AML-193 (cell line): ENCODE measurements at places on chromosomes 13 and 19.

DNA sequence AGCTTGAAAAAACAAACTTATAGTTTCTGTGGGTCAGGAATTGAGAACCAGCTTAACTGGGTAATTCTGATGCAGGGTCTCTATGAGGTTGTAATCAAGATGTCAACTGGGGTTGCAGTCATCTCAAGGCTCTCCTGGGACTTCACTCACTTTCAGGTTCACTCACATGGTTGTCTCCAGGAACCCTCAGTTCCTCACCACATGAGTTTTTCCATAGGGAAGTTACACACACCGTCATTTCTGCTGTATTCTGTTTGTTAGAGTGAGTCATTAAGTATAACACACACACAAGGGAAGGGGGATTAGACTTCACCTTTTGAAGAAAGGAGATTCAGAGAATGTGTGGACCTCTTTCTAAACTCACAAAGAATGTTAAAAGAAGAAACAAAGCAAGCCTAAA, 34.9 kb upstream of the MLNR start:
- no peak for DNase-seq

DNA sequence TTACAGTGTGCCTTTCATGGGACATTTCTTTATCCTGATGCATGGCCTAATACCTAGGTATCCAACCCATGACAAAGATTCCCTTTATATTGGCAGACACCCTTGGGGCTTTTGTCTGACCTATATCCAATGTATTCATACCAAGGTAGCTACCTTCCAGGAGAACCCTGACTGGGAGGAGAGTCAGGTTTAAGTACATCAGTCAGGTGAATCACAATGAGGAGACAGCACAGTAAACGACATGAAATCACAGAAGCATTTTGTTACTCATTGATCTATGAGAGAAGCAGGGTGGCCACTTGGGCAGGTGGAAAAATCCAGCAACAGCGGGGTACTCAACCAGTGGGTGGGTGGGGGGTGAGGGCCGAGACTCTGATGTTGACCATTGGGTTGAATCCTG, 527.4 kb upstream of the ATXN8OS start:
- DNase-seq = no peak

- peak; percentile 26 for DNase-seq
Observed at GRCh38 chr19:18109733-18110608, 12.4 kb downstream of the MAST3 start.

DNA sequence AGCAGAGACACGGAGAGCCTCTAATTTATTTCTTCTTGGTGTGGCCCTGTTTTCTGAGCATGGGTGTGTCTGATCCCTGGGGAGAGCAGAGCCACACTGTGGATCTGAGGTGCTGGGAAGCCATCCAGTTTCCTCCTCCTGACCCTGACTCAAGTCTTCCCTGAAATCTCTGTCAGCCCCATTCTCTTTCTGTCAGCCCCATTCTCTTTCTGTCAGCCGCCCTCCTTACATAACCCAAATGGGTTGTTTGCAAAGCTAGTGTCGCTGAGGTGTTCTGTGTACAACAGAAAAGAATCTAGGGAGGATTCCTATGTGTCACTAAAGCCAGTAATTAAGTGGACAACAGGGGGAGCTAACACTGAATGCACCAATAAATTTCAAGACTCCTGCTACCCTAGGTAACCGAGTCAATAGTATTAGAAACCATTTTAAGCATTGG, 50.2 kb downstream of the LRCH1 start:
- peak; percentile 35 for DNase-seq

- DNase-seq = no peak
Observed at GRCh38 chr19:17296976-17297375, 6.2 kb downstream of the ABHD8 start.

DNA sequence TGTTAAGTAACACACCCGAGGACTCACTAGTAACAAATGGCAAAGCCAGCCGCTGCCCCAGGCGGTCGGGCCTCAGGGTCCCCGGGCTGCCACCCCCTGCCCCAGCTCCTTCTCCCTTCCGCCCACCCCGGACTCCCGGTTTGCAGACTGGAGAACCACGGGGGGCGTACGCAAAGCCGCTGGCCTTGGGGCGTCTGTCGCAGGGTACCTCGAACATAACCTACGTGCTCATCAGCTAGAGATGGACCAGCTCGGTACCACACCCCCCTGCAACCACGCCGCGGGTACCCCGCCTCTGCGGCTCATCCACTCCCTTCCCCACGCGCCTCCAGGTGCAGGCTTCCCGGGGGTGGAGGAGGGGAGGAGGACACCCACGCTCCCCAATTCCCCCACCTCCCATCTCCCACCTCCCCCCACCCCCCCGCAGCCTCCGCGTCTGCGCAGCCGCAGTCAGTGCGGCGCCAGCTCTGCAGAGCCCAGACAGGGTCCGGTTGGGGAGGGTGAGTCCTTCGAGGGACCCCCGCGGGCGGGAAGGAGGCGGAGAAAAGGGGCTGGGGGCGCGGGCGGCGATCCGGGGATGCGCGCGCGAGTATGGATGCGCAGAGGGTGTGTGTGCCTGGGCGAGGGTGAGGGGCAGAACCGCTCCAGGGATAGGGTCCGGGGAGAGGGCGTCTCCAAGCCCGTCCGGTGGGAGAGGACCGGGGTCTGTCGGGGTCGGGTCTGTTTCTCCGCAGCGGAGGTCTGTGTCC, at the start of gene SMIM17:
TSS of gene SMIM17 (plus strand) at position 449 of the 749 bp plus-strand sequence. CDS start 2,509 bp downstream, outside the sequence.
- no peak for DNase-seq

DNA sequence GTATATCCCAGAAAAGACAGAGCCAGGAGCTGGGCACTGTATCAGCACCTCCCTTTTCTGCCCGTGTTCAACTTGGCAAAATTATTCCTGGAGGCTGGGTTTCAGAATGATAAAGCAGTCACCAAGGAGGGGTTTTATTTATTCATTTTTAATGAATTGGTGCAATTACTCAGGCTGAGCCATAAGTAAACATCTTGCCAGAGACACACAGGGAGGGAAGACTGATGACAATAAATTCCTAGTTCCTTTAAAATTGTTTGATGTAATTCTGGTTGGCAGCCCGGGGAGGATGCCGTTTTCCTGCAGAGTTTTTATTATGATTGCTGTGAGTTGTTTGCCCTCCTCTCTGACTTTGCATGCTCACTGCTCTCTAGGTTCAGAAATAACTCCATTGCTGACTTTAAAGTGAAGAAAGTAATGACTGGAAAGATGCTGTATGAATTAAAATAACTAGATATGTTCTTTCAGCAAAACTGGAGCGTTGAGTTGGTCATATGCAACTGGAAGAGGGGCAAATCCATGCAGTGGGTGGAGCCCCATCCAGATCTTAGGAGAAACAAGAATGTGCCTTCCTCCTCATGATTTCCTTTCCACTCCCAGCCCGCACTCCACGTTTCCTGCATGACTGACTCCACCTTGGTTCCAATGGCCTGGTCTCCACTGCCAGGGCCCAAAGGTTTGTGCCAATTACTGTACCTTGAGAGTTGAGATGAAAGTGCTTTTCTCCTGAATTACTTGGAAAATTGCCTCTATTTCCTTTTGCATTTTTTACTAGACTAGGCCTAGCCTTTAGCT, 182.1 kb downstream of the RFC3 start:
- DNase-seq = no peak

- DNase-seq = peak; percentile 32
Observed at GRCh38 chr13:103140001-103140671, 73.9 kb upstream of the SLC10A2 start.

DNA sequence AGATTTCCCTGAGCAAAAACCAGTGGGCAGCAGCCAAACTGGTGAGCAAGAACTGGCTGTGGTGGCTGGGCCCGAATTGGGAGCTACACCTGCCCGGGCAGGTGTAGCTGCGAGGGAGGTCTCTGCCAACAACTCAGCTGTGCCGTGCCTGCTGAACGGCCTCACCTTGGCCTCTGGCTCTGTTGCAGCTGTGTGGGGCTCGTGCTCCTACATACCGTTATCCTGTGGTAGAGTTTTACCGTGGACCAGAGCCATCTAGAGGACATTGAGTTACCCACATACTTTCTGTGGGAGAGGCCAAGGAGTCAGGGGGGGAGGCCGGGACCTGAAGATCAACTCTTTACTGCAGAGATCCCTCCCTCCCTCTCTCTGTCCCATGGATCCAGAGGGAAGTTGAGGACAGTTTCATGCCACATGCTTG, 113.2 kb downstream of the TM9SF2 start:
- peak; percentile 64 for DNase-seq

DNA sequence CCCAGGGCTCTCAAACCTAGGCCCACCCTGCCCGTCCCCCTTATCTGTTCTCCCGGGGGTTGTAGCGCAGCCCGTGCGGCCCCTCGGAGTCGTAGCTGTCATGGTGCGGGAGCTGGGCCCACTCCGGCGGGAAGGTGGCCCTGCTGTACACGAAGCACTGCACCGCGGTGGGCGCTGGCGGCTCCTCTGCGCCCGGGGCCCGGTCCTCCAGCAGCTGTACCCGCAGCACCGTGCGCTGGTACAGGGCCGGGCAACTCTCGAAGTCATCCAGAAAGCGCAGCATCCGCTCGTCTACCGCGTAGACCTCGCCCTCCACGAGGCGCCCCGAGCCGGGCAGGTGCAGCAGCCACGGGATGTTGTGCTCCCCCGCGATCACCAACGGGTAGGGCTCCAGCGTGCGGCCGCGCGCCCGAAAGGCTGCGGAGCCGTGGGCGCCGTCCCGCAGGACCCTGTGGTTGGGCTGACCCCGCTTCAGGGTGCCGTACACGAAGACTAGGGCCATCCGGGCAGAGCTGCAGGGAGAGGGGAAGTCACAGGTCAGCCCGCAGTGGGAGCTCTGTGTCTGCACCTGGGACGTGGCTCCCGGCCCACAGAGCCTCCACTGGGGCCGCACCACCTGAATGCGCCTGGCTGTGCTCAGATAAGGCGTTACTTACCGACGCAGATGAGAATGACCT, 56.4 kb downstream of the GGACT start:
- no peak for DNase-seq

- peak; percentile 43 for DNase-seq
Observed at GRCh38 chr19:47427241-47428176, 8.2 kb upstream of the MEIS3 start.

DNA sequence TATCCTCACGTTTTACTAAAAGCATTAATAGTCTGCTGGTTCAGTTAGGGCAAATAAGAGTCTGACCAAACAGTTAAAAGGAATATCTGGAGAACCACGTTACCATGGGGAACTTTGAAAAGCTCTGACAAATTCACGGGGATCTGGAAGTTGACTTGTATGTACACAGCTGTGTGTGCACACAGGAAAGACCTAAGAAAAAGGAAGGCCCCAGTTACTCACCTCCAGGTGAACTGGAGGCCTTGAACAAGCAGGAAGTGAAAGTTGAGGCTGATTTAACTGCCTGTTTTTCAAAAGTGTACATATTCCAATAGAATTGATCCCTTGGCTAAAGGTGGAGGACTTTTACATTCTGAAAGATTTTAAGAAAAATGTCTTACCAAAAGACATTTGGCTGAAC, 1891.6 kb upstream of the PCDH20 start:
- DNase-seq = no peak

GRCh38 chr13:50779443-50780200, 63.9 kb downstream of the DLEU7 start:
- no peak for DNase-seq
